Subcutaneous adipose tissue (tissue), 4 donors: ENCODE measurements at places on chromosomes 7 and 10. TPM values are rescaled to one million over a fixed set of nuclear protein-coding genes. Genes with fewer than 3 reads are reported as not detected.

The GFRA1 gene
- total RNA-seq: 152 TPM

The EPO gene
- not detected for total RNA-seq

The PRKG1 gene
- total RNA-seq: 7.6 TPM

The ENKUR gene
- not detected for total RNA-seq
